ENCODE measurements at places on chromosomes 7 and 10. TPM values are rescaled to one million over a fixed set of nuclear protein-coding genes. Genes with fewer than 3 reads are reported as not detected.
A peak's percentile ranks its signal among the peaks of the same experiment; 100 is the strongest.

DNA sequence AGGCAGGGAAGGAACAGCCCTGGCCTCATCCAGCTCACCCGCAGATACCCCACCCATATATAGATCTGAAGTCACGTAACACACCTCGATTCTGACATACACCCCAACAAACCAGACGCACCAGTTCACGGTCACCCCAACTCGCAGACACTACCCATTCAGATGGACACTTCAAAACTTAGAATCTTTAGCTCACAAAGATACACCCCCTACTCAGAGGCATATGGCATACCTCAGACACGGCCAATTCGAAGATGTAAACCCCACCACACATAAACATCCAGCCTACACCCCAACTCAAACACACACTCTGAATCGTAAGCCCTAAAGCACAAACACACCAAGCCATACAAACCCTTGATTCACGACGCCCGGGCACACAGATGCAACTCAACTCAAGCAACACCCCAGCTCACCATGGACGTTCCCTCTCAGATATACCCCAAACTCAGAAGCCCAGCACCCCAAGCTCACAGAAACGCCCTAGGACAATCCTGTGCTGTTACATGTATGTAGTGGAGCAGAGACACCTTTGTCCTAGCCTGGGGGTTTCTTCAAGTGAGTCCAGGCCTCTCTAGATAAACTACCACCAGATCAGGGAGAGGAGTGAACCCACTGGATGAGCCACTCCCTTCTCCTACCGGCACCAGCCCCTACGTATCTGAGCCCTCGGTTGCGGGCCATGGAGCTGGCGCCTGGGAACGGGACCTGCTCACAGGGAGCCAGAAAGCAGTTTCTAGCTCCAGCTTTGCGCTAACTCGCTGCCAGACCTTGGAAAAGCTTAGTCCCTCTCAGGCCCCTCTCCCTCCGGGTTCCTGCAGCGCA, 8.8 kb downstream of the PSD start:
- H3K27me3 ChIP-seq, result peaks cover 21% of the 10 kb centered on the region
- DNase-seq, result no peak
- H3K27ac ChIP-seq, result peak overlapping the region; percentile 96
- H3K4me1 ChIP-seq, result peaks cover 46% of the 10 kb centered on the region
- peak overlapping the region; percentile 92 for H3K4me3 ChIP-seq
- H3K36me3 ChIP-seq, result no peaks in the 10 kb centered on the region

DNA sequence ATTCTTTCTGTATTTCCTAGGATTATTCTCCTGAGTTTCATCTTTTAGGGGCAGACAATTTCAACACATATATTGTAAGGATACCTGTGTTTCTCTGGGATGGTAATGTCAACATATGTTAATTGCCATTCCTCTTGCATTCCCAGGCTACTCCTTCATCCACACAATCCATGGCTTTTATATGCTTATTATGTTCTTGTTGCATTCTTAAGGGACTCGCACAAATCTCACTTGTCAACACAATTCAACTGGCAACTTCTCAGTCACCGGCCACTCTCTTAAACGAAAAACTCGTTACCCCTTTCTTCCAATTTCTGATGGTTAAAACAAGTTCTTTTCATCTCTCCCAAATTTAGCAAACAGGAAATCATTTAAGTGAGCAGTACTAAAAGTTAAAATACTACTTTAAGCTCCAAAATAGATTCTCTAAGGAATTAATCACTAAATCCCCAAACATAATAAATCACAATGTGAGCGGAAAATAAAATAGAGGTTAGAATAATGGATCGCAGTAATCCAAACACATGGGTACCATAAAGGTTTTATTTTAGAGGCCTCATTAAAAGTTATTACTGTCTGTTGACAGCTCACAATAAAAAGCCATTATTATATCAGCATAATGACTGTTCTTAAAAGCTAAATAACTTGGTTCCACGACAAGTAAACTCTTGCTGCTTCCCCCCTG, 223.2 kb downstream of the ELMO1 start:
- no peak overlapping the region for H3K27ac ChIP-seq
- H3K36me3 ChIP-seq, result no peaks in the 10 kb centered on the region
- peaks cover 4% of the 10 kb centered on the region for H3K4me1 ChIP-seq

DNA sequence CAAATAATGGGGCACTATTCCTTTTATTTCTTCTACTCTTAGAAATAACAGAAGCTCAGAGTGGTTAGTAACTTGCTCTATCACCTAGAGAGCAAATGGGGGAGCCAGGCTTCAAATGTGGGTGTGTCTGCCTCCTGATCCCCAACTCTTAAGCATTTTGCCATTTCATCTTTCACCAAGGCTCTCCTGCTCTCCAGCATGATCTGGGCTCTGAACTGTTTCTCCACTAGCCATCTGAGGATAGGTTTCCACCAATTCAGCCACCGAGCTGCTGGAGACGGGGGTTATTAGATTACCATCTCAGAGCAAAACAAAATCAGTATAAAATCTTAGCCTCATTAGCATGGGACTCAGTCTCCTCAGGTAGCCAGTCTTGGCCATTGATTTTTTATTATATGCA, 20.2 kb upstream of the VAX1 start:
- no peak overlapping the region for H3K4me3 ChIP-seq
- H3K27me3 ChIP-seq, result peaks cover 4% of the 10 kb centered on the region
- H3K4me1 ChIP-seq, result no peaks in the 10 kb centered on the region
- DNase-seq, result no peak
- H3K27ac ChIP-seq, result no peak overlapping the region

DNA sequence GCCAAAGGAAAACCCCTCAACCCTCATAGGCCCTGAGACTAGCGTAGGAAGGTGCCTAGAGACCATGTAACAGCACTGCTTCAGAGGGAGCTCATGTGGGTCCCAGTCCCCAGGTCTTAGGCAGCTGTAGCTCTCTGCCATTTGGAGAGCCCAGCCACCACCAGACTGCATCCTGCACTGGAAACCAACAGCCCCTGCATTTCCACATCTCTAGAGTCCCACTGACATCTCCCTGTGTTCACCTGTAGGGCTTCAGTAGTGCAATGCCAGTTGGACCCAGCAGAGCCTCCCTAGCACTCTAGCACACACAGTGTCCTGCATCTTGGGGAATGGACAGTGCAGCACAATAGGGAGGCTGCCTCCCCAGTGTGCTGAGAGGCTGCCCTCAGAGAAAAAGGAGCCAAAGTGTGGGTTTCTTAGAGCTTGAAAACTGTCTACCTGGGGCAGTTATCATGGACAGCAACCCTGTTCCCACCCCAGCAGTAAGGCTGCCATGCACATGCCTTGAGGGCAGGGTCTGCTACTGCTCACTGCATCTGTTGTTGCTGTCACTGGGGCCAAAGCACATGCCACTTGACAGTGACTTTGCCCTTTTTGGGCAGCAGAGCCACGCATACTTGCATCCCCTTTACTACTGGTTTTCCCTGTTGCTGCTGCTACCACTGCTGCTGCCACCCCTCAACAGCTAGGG, 46.7 kb upstream of the ANTXRL start:
- H3K27ac ChIP-seq, result no peak overlapping the region
- H3K4me3 ChIP-seq, result no peak overlapping the region
- H3K4me1 ChIP-seq, result no peaks in the 10 kb centered on the region
- no peak for DNase-seq
- peaks cover 6% of the 10 kb centered on the region for H3K36me3 ChIP-seq

- no peak for DNase-seq
- H3K36me3 ChIP-seq, result no peaks in the 10 kb centered on the region
- no peak overlapping the region for H3K4me3 ChIP-seq
- no peaks in the 10 kb centered on the region for H3K27me3 ChIP-seq
- peaks cover 23% of the 10 kb centered on the region for H3K4me1 ChIP-seq
- no peak overlapping the region for H3K27ac ChIP-seq
These were observed 5.7 kb downstream of the PRKAG2 start for GRCh38 chr7:151871189-151871735.

DNA sequence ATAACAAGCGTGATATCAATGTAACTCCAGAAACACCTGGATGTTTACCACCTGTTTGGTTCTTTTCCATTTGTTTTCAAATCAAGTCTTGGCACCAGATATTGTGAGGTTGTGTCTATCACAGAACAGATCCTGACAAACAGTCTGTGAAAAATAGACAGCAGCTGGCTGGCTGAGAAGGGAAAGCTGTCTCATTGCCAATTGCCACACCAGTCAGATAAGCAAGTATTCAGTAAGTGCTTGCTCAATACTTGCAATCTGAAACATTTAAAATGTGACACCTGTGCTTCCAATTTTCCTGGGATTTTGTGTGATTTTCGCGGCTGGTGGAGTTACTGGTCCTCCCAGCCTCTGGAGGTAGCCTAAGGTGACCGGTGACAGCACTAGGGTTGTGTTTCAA, 147.9 kb upstream of the MYO3A start:
- H3K36me3 ChIP-seq, result no peaks in the 10 kb centered on the region
- H3K4me3 ChIP-seq, result no peak overlapping the region
- no peaks in the 10 kb centered on the region for H3K4me1 ChIP-seq
- H3K27ac ChIP-seq, result no peak overlapping the region
- DNase-seq, result no peak

SPDYE16 gene
- total RNA-seq, result 0.20 TPM

- H3K36me3 ChIP-seq, result no peaks in the 10 kb centered on the region
- peak overlapping the region; percentile 68 for H3K4me3 ChIP-seq
- no peak for DNase-seq
- H3K27me3 ChIP-seq, result peaks cover 21% of the 10 kb centered on the region
These were observed 2.5 kb upstream of the KCNH2 start for GRCh38 chr7:150980663-150981062.

NFKB2 gene
- 7.5 TPM for total RNA-seq

DNA sequence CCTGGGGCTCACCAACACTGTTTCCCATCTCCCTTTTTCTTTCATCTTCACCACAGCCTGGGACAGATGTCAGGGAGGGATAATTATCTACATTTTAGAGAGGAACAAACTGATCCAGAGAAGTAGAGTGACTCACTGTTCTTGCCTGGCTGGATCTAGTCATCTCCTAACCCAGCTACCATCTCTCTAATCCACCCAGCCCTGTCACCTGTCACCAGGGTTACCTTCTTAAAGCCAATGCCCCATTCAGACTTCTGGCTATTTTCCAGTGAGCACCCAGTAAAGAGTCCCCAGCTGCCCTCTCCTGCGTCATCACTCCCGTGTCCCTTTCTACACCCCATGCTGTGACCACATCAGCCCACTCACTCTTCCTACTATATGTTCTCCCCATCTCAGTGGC, 68.4 kb upstream of the DUSP5 start:
- no peak for DNase-seq
- H3K4me3 ChIP-seq, result no peak overlapping the region
- peaks cover 10% of the 10 kb centered on the region for H3K27me3 ChIP-seq
- no peaks in the 10 kb centered on the region for H3K36me3 ChIP-seq

FAM237B gene
- total RNA-seq, result not detected

DNA sequence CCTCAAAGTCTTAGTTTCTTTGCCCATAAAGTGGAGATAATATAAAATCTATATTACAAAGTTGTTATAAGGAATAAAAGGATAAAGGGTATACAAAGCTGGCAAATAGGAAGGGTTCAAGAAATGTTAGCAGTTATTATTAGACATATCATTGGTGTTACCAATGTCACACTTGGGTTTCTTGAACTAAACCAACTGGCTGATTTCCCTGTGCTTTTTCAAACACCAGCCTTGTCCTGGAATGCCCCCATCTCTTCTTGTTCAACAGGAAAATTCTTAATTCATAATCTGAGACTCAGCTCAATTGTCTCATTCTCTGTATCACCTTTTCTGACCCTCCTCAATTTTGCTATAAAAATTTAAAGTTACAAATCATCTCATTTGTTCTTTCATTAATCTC, 143.7 kb upstream of the LRRTM3 start:
- no peak overlapping the region for H3K4me3 ChIP-seq
- H3K36me3 ChIP-seq, result no peaks in the 10 kb centered on the region
- DNase-seq, result no peak
- no peaks in the 10 kb centered on the region for H3K4me1 ChIP-seq
- no peaks in the 10 kb centered on the region for H3K27me3 ChIP-seq
- no peak overlapping the region for H3K27ac ChIP-seq

GRCh38 chr10:110356628-110357245, 52.0 kb upstream of the SMNDC1 start:
- DNase-seq, result no peak
- H3K27ac ChIP-seq, result no peak overlapping the region
- no peak overlapping the region for H3K4me3 ChIP-seq
- no peaks in the 10 kb centered on the region for H3K36me3 ChIP-seq
- H3K27me3 ChIP-seq, result peaks cover 3% of the 10 kb centered on the region

ZSCAN21 gene
- total RNA-seq, result 26.3 TPM

ASL gene
- total RNA-seq, result 26.6 TPM

GRCh38 chr10:129963641-129964501, at the start of gene EBF3:
EBF3 (minus strand) TSS chr10:129964274; CDS start chr10:129963768, 506 bp downstream.
- peak within 1 kb of the TSS; percentile 93 for H3K4me3 ChIP-seq
- peaks cover 28% of the 10 kb centered on the region for H3K36me3 ChIP-seq
- H3K27ac ChIP-seq, result peak within 1 kb of the TSS; percentile 98
- DNase-seq, result peak; percentile 98
- peaks cover 47% of the 10 kb centered on the region for H3K27me3 ChIP-seq

CYP3A4 gene
- not detected for total RNA-seq

- H3K36me3 ChIP-seq, result peaks cover 29% of the 10 kb centered on the region
- H3K4me1 ChIP-seq, result no peaks in the 10 kb centered on the region
- no peak overlapping the region for H3K27ac ChIP-seq
- no peak overlapping the region for H3K4me3 ChIP-seq
- H3K27me3 ChIP-seq, result no peaks in the 10 kb centered on the region
These were observed 20.8 kb upstream of the OPTN start for GRCh38 chr10:13078912-13079775.

ZC3HAV1L gene
- 5.8 TPM for total RNA-seq

All from glutamatergic neuron (in vitro differentiated cells).